ENCODE measurements at places on chromosomes 5 and 9.

- no peak for DNase-seq
Measured at GRCh38 chr5:57768745-57769144, 286.1 kb upstream of the ACTBL2 start.

DNA sequence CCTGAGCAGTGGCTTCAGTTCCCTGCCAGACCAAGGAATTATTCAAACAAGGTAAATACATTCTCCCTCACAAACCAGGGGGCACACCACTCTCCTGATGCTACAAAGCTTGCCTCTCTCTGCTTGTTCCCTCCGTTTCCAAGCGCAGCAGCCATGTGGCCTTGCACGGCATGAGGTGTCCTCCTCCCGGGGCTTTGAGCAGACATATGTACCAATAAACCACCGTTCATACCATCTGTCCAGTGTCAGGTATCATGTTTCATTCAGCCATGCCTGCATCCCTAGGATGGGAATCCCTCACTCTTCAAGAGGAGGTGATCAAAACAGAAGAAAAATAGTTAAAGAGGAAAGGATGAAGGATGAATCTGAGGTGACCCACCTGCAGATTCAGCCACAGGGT is 282.7 kb downstream of the ENC1 start:
- peak; percentile 51 for DNase-seq

DNA sequence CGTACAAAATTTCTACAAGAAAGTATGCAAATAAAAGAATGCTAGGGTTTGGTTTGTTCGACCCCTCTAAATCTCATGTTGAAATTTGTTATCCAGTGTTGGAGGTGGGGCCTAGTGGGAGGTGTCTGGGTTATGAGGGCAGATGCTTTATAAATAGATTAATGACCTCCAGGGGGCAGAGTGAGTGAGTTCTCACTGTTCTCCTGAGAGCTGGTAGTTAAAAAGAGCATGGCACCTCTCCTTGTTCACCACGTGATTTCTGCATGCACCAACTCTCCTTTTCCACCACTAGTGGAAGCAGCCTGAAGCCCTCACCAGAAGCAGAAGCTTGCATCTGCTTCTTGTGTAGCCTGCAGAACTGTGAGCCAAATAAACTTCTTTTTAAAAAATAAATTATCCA is 50.4 kb upstream of the FAM170A start:
- no peak for DNase-seq

DNA sequence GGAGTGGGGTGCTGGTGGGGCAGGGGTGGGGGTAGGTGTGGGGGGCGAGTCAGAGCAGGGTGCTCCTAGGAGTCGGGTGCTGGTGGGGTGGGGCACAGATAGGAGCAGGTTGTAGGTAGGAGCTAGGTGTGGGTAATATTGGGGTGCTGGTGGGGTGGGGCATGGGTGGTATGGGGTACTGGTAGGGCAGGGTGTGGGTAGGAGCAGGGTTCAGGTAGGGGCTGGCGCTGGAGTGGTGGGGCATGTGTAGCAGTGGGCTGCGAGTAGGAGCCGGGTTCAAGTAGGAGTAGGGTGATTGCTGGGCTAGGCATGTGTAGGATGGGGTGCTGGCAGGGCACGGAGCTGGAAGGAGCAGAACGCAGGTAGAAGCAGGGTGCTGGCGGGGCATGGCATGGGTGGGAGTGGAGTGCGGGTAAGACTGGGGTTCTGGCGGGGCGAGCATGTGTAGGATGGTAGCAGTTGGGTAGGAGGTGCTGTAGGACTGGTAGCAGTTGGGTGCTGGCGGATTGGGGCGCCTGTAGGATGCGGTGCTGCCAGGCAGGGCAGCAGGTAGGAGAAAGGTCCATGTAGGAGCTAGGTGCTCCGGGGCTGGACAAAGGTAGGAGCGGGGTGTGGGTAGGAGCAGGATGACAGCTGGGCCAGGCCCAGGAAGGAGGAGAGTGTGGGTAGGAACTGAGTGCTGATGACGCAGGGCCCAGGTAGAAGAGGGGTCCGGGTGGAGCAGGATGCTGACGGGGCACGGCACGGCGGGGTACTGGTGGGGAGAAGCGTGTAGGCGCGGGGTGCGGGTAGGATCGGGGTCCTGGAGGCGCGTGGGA is 105.5 kb upstream of the SIMC1 start:
- DNase-seq = no peak

DNA sequence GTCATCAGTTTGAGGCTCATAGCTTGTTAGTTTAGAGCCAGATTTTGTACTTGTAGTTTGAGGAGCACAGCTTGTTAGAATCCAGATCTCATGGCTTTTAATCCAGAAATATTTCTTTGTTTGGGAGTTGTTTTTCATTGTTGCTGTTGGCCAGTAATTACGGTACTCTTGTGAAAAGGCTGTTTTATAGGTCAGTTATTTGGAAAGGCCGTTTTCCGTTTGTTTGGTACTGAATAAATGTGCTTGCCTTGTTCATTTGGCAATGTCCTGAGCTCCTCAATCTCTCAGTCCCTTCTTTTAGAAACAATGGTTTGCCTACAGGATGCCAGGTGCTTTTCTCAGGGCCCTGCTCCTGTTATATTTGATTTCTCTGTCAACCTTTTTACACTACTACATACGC is 4.5 kb upstream of the MOB3B start:
- no peak for DNase-seq

DNA sequence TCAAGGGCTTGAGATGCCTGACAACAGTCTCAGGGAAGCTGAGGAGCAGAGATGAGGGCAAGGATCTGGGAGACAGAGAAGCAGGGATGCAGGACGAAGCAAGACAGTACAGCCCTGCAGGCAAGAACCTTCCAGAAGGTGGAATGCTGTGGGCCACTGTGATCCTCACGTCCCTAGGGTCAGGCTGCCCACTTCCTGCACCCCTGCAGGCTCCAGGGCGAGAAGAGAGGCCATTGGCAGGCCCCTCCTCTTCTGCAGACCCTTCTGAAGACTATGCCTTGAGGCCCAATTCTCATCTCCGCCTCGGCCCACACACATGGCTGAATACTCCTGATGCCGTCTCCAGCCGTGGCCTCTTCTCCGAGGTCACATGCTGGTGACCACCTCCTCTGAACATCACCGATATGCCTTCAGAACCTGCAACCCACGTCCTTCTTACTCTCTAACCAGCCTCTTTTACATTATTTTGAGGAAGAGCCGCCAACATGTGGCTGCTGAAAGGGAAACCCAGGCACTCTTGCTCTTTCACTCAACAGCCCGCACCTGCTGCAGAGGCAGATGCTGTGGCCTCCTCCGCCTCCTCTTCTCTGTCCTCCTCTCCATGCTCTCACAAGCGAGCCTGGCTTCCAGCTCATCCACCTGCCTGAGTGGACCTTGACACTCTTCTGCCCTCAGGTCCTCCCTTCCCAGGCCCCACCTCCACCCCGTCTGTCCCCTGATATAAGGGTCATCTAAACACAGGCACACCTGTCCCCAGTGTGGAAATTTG is 181.5 kb downstream of the IRX2 start:
- DNase-seq = no peak

DNA sequence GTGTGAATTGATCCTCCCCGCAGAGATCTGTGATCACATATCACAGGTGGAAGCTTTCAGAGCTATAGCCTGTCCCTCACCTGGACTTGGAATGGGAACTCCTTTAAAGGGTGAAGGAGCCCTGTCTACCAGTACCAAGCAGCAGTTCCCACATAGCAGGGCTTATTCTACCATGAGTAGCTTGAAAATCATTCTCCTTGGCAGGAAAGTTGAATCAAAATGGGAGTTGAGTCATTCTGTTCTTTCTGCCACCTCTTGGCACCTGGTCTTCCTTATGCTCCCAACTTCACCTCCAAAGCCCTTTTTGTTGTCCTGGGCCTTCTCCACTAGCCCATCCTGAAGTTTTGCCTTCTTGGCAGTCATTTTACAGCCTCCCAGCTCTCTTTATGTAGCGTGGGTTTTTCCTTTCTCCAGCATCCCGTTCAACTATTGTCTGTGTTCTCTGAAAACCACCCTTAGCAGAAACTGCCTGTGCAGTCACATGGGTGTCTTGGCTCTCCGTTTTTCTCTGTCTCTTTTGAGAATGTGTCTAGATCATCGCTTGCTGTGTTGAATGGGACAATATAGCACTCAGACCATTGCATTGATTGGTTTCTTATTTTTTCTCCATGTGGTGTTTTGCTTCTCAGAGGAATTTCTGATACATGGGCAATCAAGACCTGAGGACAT is 222.2 kb downstream of the AOPEP start:
- peak; percentile 5 for DNase-seq

DNA sequence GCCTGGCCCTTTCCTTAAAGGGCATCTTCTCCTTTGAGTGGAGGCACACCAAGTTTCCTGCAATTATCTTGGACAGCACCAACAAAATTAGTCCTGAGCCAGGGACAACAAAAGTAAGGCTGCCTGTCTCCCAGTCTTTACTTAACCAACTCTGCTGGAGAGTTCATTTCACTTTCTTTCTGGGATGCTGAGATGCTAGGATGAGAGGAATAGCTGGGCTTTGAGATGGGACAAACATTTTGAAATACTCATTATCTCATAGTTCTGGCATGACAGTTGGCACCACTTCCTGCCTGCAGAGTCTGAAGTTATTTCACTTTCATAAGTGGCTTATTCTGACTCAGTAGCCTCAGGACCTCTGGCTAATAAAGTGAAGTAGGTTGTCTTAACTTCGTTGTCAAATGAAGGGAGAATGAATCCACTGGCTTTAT is 157.0 kb downstream of the C9orf152 start:
- DNase-seq = no peak

- DNase-seq = peak; percentile 21
Measured at GRCh38 chr9:132729235-132729890, 59.1 kb downstream of the GTF3C4 start.

DNA sequence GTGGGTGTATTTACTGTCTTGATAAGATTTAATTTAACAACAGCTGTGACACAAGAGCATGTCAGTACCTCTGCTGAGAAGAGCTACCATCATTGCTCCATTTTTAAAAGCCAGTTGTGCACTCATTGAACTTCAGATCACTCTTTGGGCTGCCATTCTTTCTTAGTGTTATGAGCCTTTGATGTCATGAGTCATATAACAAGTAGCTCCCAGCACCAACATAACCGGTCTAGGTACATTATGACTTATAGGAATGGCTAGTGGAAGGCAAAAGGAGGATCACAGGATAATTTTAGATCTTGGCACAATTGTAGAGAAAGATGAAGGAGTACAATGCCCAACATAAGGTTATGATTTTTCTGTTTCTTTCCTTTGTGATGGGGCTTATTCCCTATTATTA is 170.8 kb upstream of the FBN2 start:
- DNase-seq = no peak

DNA sequence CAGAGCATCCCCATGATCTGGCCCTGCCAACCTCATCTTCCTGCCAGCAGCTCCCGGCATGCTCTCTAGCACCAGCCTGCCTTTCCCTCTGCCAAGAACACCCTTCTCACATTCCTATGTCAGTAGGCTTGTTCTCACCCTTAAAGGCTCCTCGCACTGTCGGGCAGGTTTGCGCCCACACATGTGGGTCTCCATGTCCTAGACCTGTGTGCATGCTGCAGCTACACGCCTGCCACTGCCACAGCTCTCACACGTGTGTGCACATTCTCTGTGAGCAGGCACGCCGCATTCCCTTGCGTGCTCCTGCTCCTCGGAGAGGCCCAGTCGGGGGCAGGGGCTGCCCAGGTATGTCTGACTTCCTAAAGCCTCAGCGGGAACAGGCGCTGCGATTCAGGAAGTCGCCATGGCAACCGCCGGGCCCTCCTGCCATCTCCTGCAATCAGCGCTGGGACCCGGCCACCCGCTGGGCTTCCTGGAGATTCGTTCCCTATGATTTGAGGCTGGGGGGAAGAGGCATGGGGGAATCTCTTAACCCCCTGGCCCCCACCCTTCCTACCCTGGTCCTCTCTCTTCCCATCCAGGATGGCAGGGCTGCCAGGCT is 28.1 kb downstream of the NDUFA8 start:
- DNase-seq = no peak

DNA sequence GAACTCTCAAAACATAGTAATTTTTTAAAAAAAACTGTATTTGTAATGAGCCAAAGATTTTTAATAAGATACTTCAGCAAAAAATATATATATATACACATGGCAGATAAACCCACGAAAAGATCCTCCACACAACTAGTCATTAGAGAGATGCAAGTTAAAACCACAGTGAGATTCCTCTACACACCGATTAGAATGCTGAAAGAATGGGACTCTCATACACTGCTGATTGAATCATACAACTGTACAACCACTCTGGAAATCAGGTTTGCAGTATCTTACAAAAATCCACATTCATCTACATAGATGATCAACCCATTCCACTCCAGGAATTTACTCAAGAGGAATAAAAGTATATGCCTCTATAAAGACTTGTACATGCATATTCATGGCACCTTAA is 43.7 kb downstream of the RASEF start:
- no peak for DNase-seq
